ENCODE measurements at places on chromosomes 2 and 18.
A peak's percentile ranks its signal among the peaks of the same experiment; 100 is the strongest.

GRCh38 chr2:30781961-30782533 lies 25.2 kb downstream of the CAPN13 start:
- no peak for DNase-seq

DNA sequence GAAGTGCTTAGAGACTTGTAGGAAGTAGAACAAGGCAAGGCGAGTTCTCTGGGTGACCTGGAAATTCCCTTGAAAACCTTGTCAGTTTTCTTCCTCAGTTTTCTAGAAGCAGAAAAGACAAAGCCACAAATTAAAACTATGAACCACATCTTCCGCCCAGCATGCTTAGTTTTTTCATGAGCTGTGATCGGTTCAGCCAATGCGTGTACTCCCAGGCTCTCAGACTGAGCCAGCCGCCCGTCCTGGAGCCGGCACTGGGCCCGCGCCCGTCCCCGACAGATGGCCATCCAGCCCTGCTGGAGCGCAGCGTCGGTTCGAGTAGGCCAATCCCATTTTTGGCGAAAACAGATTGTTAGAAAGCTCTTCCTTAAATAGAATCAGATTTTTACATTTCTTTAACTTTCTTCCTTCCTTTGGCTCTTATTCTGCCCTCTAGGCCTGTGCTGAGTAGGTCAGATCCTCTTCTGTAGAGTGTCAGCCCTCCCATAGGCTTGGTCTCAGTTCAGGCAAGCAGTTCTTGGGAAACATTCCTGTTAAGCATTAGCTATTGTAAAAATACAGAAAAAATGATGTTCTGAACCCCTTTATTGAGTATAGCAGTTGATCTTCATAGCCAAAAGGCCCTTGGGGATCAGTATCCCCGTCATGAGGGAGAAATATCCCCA lies 112.5 kb downstream of the NCK2 start:
- no peak for DNase-seq

- DNase-seq, result no peak
Observed at GRCh38 chr2:52340171-52340570, 1308.2 kb upstream of the NRXN1 start.

GRCh38 chr18:75483662-75484061 lies 56.2 kb upstream of the SMIM21 start:
- no peak for DNase-seq

- DNase-seq, result no peak
Observed at GRCh38 chr18:47469576-47469975, 218.1 kb upstream of the SKOR2 start.

DNA sequence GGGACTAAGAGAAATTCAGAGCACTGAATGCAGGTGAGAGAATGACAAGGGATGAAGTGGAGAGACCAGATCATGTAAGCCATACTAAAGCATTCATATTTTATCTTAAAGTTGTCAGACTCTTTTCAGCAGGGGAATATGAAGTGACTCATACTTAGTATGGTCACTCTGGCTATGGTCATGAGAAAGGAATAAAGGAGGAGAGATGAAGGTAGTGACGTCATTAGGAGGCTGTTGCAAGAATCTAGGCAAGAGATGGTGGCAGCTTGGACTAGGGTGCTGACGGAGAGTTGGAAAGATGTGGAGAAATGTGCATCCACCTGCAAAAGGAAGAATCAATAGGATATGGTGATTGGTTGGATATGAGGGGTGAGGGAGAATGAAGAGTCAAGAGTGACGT lies 203.2 kb upstream of the ACVR2A start:
- peak; percentile 29 for DNase-seq

GRCh38 chr2:155599834-155600233 lies 732.7 kb downstream of the NR4A2 start:
- no peak for DNase-seq

DNA sequence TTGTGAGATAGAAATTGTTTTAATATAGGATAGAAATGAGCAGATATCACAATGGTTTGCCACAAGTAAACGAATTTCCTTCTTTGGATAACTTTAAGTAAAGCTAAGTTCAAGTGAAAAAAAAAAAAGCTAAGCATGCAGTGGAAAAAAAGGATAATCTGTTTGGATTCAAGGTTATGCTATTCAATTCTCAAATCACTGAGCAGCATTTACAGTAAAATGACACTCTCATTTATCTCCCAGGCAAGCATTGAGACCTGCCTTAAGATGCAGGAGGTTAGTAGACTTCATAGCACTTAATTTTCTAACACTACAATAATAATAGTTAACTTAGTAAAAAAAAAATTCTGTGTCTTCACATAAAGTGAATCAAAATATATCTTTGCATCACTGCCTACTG lies 351.3 kb downstream of the NRXN1 start:
- DNase-seq, result no peak

GRCh38 chr2:33133454-33133952 lies 186.8 kb downstream of the LTBP1 start:
- peak; percentile 74 for DNase-seq

GRCh38 chr2:128317181-128317898 lies 1.3 kb downstream of the HS6ST1 start:
- no peak for DNase-seq

DNA sequence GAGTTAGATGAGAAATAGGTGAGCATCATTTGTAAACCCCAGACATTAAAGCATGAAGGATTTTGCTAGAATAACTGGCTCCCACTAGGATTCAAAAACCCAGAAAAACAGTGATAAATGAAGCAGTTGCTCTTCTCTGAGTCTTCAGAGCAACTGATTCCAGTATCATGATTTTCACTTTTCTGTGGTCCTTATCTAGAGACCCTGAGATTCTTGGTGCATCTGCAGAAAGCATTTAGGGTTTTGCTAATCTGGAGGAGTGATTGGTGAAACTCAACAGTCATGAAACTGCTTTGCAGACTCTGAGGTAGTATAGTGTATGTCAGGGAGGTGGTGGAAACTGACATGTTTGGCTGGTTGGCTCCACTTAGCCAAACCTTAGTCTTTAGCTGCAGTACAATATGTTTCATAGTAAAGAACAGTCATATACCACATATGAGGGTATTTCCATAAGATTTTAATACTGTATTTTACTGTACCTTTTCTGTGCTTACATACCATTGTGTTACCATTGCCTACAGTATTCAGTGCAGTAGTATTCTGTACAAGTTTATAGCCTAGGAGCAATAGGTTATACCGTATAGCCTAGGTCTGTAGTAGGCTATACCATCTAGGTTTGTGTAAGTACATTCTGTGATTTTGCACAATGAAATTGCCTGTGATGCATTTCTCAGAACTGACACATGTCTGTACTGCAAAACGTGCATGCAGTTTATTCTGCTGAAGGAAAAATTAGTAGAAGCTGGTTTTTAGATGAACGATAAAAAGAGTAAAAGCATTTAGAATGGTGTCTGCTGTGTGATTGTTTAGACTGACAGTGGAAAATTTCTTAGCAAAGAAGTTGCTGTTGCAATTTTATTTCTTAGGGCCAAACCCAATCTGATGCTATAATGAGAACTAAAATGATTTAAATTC lies 23.8 kb downstream of the EML4 start:
- DNase-seq, result no peak

- peak; percentile 42 for DNase-seq
Observed at GRCh38 chr2:160039166-160039903, 23.1 kb downstream of the PLA2R1 start.

GRCh38 chr2:223100061-223100511 lies 48.1 kb downstream of the KCNE4 start:
- peak; percentile 88 for DNase-seq

DNA sequence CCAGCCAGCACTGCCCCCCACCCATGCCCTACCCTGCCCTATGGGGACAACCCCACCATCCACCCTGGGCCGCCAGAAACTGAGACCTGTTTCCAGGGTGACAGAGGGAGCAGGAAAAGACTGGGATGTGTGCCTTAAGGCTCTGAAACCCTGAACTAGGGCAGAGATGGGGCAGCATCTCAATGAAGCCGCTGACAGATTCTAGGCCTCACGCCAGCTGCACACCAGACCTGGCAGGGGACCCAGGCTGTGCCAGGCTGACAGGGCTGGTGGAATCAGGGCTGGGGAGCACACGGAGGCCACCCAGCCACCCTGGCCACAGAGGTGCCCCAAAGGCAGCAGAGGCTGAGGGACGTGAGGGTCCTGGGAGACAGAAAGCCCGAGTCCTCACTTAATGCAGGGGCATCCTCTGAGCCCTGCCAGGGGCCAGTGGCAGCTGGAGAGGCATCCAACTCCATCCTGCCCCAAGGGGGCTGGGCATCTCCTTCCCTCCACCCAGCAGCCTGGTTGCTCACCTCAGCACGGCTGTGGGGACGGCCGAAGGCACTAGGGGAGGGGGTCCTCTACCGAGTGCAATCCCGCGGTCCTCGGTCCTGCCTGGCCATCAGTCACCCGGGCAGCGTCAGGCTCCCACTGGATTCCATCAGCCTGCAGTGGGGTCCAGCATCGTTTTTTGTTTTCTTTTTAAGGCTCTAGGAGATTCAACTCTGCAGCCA lies 169.2 kb downstream of the ZFP36L2 start:
- no peak for DNase-seq

GRCh38 chr2:213848631-213849030 lies 562.2 kb upstream of the VWC2L start:
- peak; percentile 66 for DNase-seq

DNA sequence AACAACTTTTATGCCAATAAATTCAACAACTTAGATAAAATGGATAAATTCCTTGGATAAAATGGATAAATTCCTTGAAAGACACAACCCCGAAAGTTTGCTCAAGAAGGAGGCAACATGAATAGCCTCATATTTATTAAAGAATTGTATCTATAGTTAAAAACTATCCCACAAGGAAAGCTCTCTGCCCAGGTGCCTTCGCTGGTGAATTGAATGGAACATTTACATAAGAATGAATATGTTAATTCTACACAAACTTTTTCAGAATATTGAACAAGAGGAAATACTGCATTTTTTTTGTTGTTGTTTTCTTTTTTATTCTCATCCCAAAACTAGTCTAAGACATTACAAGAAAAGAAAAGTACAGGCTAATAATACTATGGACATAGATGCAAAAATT lies 805.3 kb upstream of the RAB6C start:
- no peak for DNase-seq

- no peak for DNase-seq
Observed at GRCh38 chr2:239120664-239121063, 272.8 kb downstream of the TWIST2 start.

DNA sequence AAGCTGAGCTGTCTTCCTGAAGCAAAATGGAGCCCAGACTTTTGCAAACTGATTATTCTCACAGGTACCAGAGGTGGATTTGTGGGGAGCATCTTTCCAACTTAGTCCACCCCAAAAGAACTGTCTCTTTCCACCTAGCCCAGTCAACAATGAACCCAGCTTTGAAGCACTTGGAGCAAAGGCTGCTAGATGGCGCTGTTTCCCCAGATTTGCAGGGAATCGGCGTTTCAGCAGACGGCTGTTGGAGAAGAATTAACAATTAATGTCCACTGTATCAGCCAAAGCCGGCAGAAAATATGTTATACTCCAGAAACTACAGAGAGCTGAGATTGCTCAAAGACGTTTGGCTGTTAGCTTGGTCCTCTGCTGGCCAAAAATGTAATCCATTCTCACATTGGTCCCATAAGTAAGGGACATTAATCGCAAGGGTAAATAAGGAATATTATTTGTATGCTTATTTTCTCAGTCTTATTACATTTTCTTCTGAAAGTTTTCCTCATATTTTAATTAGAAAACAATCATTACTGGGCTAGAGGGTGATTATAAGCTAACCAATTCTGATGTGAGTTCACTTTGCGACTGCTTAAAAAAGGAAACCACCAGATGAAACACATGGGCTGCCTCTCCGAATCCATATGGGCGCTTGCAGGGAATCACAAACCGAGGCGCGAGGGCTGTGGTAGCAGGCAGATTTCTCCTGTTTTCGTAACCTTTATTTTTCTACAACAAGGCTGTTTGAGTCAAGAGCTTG lies 423.8 kb upstream of the MEX3C start:
- DNase-seq, result peak; percentile 63

GRCh38 chr18:76847916-76848315 lies 25.6 kb downstream of the ZNF236 start:
- no peak for DNase-seq

DNA sequence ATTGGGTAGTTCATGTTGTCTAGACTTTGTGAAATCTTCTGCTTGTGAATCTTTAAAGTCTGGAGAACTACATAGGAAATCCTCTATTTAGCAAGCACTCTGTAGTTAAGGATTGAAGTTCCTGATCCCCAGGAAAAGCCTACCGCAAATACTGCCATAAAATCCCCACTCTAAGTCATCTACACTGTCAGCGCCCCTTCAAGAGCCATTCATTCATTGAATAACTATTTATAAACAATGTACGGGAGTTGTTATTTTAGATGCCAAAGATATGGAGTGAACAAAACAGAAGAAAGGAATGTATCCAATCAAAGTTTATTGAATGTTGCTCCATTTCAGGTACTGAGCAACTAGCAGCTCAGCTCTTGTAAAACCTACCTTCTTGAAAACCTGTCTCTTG lies 36.5 kb upstream of the SLC39A10 start:
- no peak for DNase-seq

DNA sequence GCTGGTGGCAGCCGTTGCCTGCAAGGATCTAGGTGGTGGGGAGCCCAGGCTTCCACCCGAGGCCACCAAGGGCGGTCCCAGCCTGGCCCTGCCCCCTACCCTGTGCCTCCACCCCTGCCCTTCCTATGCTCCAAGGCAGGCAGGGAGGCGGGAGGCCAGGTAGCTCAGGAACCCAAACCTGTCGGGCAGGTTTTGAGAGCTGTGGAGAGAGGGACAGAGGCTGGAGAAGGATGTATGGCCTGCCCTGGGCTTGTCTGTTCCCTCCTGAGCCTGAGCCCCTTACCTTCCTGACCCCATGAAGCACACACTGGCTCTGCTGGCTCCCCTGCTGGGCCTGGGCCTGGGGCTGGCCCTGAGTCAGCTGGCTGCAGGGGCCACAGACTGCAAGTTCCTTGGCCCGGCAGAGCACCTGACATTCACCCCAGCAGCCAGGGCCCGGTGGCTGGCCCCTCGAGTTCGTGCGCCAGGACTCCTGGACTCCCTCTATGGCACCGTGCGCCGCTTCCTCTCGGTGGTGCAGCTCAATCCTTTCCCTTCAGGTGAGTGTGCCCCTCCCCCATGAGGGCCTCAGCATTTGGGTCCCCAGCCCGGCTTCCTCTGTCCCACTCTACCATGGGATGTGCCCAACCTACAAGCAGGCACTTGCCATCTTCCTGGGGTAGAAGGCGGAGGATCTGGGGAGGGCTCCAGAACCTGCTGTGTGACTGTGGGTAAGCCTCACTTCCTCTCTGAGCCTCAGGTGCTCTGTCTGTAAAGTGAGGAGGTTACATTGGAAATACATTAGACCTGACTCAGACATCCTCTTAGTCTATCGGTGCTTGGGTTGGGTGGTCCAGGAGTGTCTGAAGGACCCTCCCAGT lies at the start of gene PROM2:
PROM2 (plus strand) TSS at position 159 of the 860 bp plus-strand sequence; CDS start at position 296, 137 bp downstream.
- DNase-seq, result no peak

All from fibroblast of the aortic adventitia (primary cell).